ENCODE measurements at places on chromosomes 11 and 22. TPM values are rescaled to one million over a fixed set of nuclear protein-coding genes. Genes with fewer than 3 reads are reported as not detected.

- no peak overlapping the region for H3K4me3 ChIP-seq
- DNase-seq, result no peak
- no peaks in the 10 kb centered on the region for H3K4me1 ChIP-seq
- no peak overlapping the region for H3K27ac ChIP-seq
- H3K36me3 ChIP-seq, result no peaks in the 10 kb centered on the region
- H3K27me3 ChIP-seq, result no peaks in the 10 kb centered on the region
Measured at GRCh38 chr11:110470716-110471115, 41.0 kb downstream of the FDX1 start.

GRCh38 chr11:17738151-17738973, 3.8 kb downstream of the KCNC1 start:
- peaks cover 20% of the 10 kb centered on the region for H3K27me3 ChIP-seq
- no peaks in the 10 kb centered on the region for H3K36me3 ChIP-seq
- H3K4me3 ChIP-seq, result no peak overlapping the region
- DNase-seq, result no peak

GRCh38 chr11:66548041-66548440, 1.3 kb downstream of the ACTN3 start:
- H3K27me3 ChIP-seq, result no peaks in the 10 kb centered on the region
- no peak overlapping the region for H3K4me3 ChIP-seq
- no peaks in the 10 kb centered on the region for H3K36me3 ChIP-seq
- DNase-seq, result no peak
- no peak overlapping the region for H3K27ac ChIP-seq

Gene CELSR1
- total RNA-seq, result 15.8 TPM

GRCh38 chr22:50578776-50579310, 616 bp upstream of the CPT1B start:
- H3K36me3 ChIP-seq, result no peaks in the 10 kb centered on the region
- H3K27me3 ChIP-seq, result no peaks in the 10 kb centered on the region
- H3K27ac ChIP-seq, result no peak overlapping the region

All from uterus (tissue), 4 donors.